ENCODE measurements at places on chromosomes 6 and 20.

GRCh38 chr20:39042279-39043150 is 80.4 kb downstream of the DHX35 start:
- no peak for DNase-seq

GRCh38 chr6:69894578-69895347 is 28.4 kb downstream of the COL19A1 start:
- no peak for DNase-seq

DNA sequence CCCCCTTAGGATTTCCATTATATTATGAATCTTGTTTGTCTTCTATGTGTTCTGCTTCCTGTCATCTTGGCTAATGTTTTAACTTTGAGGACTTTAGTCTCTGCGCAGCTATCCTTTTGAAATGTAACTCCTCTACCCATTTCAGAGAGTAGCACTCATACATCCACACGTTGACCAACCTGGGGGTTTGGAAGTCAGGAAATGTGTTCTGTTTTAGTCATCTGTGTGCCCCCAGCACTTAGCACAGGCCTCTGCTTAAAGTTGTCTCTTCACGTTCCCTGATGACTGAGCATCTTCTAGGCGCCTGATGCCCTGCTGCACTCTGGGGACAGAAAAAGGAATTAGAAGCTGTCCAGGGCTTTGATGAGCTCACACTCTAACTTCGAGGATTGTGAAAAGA is 47.9 kb downstream of the HMGN3 start:
- no peak for DNase-seq

DNA sequence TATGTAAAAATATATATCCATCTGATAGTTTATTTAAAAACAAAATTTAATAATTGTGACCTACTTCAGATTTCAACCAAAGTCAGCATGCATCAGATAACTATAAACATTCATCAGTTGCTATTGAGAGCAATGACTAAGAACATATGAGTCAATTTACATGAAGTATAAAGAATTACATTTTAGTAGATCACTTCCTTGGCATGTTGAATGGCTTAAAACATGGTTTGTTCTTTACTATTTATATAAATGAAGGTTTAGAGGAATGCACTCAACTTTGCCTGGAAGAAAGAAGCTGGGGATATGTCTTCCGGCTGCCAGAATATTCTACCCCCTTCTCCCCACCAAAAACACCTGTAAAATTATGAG is 6.4 kb upstream of the FAM217A start:
- no peak for DNase-seq

GRCh38 chr6:124373386-124373785 is 569.7 kb downstream of the NKAIN2 start:
- no peak for DNase-seq

DNA sequence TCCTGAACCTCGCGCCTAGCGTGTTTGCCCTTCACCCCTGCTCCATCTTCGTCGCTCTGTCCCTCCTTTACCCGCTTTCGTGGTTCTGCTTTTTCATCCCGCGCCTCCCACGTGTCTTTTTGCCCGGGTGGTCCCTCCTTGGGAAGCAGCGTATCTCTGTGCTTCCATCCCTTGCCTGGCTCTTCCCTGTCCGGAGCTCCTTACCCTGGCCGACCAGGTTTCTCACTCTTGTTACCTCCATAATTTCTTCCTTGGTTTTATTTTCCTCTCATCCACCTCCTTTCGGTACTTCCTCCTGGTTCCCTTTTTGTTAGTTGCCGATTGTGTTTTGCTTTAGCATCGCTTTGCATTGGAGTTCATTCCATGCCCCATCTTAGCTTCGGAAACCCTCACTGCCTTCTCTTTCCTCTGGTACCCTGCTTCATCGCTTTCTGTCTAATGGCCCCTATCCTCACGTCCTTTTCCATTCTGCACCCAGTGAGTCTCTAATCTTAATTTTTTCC is 735 bp downstream of the FAM135A start:
- no peak for DNase-seq

- no peak for DNase-seq
Observed at GRCh38 chr6:112254921-112255320, 554 bp upstream of the LAMA4 start.

DNA sequence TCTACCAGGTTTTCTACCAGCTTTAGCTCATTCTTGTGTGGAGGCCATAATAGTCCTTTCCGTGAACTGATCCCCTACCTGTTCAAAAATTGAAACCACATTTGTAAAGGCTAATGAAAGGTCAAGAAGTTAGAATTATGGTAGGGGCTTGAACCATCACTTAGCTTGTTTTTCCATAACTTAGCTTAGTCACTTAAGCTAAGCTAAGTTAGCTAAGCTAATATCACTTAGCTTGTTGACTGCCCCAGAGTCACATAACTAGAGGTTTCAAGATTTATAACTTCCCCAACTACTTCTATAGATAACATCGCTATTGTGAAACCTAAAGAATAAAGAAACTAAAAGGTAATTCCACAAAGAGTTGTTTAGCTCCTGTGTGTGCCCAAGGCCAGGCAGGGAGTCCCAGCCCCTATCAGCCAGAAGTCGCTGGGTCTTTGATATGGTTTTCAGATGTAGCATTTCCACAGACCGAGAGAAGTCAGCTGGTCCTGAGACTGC is 131.8 kb downstream of the VEGFA start:
- DNase-seq, result no peak

GRCh38 chr6:13725570-13725969 is 13.9 kb upstream of the RANBP9 start:
- DNase-seq, result no peak

- DNase-seq, result no peak
Observed at GRCh38 chr6:135117413-135117968, 62.9 kb upstream of the HBS1L start.

DNA sequence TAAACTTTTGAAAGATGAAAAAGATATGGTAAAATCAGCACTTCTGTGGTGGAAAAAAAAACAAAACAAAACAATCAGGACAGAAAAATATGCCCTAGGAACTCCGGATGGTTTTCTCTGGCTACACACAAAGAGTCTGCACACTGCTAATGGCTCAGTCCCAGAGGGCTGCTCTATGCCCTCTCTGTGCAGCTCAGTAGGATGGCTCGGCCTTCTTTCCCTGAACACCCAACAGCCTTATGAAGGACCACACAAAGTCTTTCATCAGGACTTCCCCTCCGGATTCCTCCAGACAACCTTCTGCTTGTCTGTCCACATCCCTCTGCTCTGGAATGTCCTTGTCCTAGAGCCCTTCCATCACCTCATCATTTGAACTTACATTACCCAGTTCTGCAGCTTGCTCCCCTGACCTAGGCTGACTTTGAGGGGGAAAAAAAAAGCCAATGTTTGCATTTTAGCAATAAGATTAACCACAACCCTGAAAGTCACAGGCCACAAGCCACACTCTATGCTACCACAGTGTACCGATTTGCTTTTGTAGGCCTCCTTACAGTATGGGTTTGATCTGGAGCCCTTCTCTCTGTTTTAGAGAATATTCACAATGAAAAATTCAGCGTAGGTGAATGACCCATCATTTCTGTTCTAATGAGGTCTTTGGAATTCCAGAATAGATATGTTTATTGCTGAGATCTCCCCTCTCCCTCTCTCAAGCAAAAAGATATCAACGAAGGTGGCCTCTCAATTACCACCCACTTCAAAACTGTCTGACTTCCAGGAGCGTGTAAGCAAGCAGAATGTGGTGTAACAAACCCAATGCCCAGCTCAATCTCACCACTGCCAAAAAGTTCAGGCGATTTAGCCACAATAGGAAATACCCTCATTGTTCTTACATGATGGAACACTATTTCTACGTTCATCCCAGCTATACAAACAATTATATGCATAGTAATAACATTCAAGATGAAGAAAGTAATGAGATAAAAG is 164.0 kb downstream of the GMDS start:
- DNase-seq, result no peak

- DNase-seq, result no peak
Observed at GRCh38 chr6:29483186-29483585, 4.6 kb downstream of the MAS1L start.

GRCh38 chr6:22081709-22082108 is 215.1 kb downstream of the PRL start:
- no peak for DNase-seq

DNA sequence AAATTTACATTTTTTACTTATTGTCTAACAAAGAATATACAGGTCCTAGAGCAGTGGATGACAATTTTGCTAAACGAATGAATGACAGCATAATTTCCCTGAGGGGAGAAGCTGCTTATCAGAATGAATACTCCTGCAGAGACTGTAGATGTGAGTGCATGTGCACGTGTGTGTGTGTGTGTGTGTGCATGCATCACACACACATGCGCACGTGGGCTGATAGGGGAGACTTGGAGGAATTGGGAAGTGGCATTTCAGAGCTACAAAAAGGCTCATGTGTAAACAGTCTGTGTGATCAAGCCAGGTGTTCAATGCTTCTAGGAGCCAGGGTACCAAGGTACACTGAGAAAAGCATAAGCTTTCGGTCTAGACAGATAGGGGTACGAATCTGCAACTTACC is 93.5 kb upstream of the SASH1 start:
- DNase-seq, result no peak

DNA sequence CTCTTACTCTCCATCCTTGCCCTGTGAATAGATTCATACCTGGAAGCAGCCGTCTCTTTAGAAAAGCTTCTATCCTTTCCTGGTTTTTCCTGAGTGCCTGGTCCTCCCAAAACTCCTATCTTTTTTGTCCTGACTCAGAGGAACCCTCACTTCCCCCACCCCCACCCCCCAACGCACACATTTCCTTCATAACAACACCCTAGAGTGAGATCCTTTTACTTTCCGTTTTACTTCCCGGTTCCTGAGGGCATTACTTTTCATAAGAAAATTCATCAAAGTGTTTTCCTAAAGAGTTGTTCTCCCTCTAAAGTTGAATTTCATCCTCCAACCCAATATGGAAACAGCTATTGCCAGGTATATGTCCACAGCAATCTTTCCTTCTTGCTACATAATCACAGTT is 327.0 kb downstream of the NRN1 start:
- no peak for DNase-seq

DNA sequence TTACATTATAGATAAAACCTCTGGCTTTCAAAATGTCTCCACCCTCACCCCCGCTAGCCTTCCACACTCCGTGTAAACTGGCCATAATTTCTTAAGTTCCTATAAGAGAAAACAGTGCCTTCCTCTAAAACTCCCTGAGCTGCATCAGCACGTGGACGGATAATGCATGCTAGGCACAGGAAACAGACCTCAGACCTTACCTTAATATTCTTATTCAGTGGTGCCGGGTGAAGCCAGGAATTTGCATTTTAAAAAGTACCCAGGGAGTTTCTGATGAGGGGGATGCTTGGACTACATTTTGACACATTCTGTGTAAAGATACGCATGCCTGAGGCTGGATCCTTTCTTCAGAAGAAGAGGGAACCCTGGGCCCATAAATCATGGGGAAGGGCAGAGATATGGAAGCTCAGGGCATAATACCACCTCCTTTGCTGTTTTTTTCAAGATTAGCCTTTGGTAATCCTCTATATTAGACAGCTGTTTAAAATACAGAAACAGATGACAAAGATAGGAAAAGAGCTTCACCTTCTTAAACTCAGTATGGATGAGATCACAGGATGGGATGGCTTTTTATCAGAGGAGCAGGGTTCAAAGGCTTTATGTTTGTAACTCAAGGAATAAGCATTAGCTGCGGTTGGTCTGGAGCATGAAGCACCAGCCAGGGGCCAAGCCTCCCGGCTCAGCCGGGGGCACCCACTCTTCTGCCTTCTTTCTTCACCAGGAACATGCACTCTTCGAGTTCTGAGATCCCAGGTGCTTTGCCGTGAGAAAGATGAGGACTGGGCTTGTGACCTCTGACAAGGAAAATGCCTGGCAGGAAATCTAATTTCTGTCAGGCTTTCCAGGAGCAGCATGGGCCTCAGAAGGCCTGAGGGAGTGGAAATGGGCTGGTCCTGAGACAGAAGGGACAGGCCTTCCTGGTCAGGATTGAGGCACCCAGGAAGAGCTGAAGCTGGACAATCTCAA is 218.1 kb upstream of the SOX4 start:
- DNase-seq, result no peak

- DNase-seq, result no peak
Observed at GRCh38 chr20:56945057-56945456, 316.0 kb downstream of the TFAP2C start.

DNA sequence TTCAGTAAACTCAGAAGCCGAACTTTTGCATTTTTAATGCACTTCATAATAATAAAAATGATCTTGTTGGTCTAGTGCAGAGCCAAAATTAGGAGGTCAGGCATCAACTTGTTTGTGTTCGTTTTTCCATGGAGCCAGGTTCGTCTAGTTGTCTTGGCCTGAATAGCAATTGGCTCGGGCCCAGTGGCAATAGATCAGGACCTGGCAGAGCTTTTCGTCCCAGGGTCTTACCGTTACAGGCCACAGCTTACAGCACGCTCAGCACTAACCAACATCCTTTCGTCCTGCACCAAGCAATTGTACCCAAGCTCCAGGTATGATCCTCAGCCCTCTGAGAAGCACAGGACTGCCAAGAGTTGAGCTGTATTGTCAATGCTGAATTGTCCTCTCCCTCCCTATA is 240.5 kb upstream of the PLN start:
- no peak for DNase-seq

GRCh38 chr6:15308435-15309213 is 62.8 kb downstream of the JARID2 start:
- DNase-seq, result no peak

DNA sequence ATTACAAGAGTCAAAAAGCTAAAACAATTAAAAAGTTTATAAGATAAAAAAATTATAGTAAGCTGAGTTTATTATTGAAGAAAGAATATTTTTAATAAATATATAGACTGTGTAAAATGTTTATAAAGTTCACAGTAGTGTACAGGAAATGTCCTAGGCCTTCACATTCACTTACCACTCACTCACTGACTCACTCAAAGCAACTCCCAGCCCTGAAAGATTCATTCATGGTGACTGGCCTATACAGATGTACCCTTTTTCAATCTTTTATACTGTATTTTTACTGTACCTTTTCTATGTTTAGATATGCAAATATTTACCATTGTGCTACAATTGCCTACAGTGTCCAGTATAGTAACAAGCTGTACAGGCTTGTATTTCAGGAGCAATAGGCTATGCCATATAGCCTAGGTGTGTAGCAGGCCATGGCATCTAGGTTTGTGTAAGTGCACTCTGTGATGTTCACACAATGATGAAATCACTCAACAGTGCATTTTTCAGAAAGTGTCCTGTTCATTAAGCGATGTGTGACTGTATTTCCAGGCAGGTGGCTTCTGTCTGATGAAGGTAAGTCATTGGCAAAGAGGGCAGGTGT is 130.2 kb downstream of the BTBD3 start:
- no peak for DNase-seq

Measured in activated CD4-positive, CD25-positive, alpha-beta regulatory T cell treated with anti-CD3 and anti-CD28 coated beads, Interleukin-2, amount 50 U/mL, for 16 hours (primary cell).